Activated naive CD8-positive, alpha-beta T cell treated with anti-CD3 and anti-CD28 coated beads, Interleukin-2, amount 10 ng/mL, durations not matched to agents 7 days and 5 days (primary cell): ENCODE measurements at places on chromosomes 16 and 17. TPM values are rescaled to one million over a fixed set of nuclear protein-coding genes. Genes with fewer than 3 reads are reported as not detected.
A peak's percentile ranks its signal among the peaks of the same experiment; 100 is the strongest.

KRT33A gene
- total RNA-seq, result not detected

DNA sequence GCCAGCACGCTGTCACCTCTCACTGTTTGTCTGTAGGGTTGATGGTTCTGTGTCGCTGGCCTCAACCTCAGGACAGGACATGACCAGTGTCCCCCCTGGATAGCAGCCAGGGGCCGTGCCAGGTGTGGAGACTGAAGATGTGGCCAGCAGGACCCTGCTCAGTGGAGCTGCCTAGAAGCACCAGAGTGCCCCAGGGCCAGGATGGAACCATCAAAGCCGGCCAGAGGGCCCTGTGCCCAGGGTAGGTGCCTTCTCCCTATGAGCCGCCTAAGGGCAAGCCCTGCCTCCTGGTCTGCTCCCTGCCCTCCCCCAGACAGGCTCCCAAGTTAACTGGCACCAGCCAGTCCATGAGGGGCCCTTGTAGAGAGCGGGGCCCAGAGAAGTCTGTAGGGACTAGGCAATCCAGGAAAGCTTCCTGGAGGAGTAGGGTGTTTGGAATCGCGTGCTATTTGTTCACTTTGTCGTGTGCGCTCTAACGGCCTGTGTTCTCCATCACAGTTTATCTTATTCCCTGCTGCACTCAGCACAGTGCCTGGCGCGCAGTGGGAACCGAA, 546 bp upstream of the NDUFB10 start:
- no peaks in the 10 kb centered on the region for H3K27me3 ChIP-seq
- peak overlapping the region; percentile 97 for H3K4me3 ChIP-seq
- DNase-seq, result no peak
- peak overlapping the region; percentile 96 for H3K27ac ChIP-seq

DNA sequence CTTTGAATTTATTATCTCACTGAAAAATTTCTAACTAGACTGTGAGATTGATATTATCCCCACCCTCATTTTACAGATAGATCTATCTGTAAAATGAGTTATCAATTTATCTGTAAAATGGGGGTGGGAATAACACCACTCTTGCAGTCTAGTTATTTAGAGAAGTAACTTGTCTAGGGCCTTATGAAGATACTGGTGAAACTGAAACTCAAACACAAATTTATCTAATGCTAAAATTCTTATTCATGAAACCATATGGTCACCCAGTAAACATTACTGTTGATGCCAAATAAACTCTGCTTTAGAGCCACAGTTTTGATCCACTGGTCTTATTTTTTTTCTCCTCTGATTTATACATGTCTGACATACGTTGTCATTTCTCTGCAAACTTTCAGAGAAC, 52.1 kb upstream of the SMIM36 start:
- H3K4me1 ChIP-seq, result peaks cover 6% of the 10 kb centered on the region
- H3K4me3 ChIP-seq, result no peak overlapping the region
- DNase-seq, result no peak
- H3K27ac ChIP-seq, result no peak overlapping the region

- no peak for DNase-seq
- no peak overlapping the region for H3K4me3 ChIP-seq
- H3K36me3 ChIP-seq, result peaks cover 5% of the 10 kb centered on the region
- H3K27ac ChIP-seq, result peak overlapping the region; percentile 87
- peaks cover 27% of the 10 kb centered on the region for H3K4me1 ChIP-seq
These were observed 18.4 kb downstream of the PLCG2 start for GRCh38 chr16:81797443-81797842.

DNA sequence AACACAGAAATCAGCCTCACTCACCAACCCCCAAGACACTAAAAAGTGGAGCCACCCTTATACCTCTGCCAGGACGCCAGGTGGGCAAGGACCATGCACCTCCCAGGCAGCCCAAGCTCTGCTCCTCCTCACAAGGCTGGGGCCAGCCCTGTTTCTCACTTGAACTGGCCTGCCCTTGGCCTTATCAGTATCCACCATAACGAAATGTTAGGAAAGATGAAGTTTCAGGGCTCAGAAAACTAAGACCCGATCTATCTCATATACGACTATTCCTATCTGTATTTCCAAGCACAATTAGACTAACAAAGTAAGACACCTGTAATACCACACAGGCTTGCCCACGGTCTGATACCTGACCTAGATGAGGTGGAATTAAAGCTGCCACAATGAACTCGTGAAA, 6.9 kb downstream of the FBXO31 start:
- peaks cover 11% of the 10 kb centered on the region for H3K36me3 ChIP-seq
- no peak overlapping the region for H3K4me3 ChIP-seq
- H3K27ac ChIP-seq, result no peak overlapping the region

DNA sequence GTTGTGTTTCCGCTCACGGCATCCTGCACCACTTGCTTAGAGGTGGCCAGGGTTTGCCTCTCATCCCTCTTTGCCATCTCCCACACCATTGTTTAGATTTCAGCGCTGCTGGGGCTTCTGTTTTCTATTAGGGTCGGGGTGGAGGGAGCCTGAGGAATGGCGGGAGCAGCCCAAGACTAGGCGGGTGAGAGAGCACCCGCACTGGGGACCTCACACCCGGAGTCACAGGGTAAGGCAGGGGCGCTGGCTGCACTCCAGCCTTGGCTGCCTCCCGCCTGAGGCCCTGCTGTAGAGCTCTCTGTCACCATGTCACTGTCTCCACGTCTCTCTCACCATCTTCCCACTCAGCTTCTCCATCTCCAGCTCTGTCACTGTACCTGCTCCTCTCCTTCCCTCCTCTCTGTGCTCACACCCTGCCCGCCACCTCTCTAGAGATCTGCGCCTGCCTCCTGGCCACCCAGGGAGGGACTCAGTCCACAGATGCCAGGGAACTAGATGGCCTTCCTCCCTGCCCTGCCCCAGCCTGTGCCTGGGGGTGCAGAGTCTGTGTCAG, 32.8 kb upstream of the ABCC3 start:
- no peaks in the 10 kb centered on the region for H3K36me3 ChIP-seq
- DNase-seq, result no peak
- peaks cover 18% of the 10 kb centered on the region for H3K27me3 ChIP-seq

- H3K27me3 ChIP-seq, result no peaks in the 10 kb centered on the region
- H3K4me1 ChIP-seq, result peaks cover 53% of the 10 kb centered on the region
- peak overlapping the region; percentile 67 for H3K27ac ChIP-seq
- H3K36me3 ChIP-seq, result peaks cover 16% of the 10 kb centered on the region
These were observed 24.0 kb downstream of the PRKCB start for GRCh38 chr16:23859713-23860269.

TP53TG3B gene
- not detected for total RNA-seq

DNA sequence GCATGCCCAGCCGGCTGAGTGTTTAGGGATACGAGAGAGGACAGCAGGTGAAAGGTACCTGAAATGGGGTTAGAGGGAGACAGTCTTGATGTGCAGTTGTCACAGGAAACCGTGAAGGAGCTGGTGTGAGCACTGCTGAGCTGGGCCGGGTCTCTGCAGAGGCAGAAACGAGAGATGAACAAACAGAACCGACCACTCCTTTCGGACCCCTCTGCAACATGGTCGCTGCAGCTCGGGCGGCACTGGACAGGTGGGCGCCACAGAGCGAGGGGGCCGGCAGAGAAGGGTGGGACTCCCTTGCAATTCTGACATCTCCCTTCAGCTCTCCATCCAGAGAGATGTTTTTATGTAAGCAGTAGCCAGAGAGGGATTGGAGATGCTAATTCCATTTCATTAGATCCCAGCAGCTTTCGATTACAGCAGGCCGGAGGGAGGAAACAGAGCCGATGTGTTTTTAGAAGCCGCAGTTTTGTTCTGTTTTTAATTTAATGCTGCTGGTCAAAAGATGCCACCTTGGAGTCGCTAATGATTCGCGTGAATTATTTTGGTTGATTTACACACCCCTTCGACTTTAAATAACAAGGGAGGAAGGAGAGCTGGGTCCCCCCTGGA, 86.3 kb upstream of the RPL38 start:
- H3K4me1 ChIP-seq, result no peaks in the 10 kb centered on the region
- no peak overlapping the region for H3K4me3 ChIP-seq
- no peak for DNase-seq
- H3K36me3 ChIP-seq, result no peaks in the 10 kb centered on the region
- H3K27ac ChIP-seq, result no peak overlapping the region
- peaks cover 19% of the 10 kb centered on the region for H3K27me3 ChIP-seq

GRCh38 chr17:68197997-68198930, 49.6 kb upstream of the AMZ2 start:
- H3K4me3 ChIP-seq, result peak overlapping the region; percentile 55
- H3K4me1 ChIP-seq, result peaks cover 18% of the 10 kb centered on the region
- H3K36me3 ChIP-seq, result no peaks in the 10 kb centered on the region
- no peak overlapping the region for H3K27ac ChIP-seq
- peaks cover 73% of the 10 kb centered on the region for H3K27me3 ChIP-seq

CD300LB gene
- not detected for total RNA-seq

GRCh38 chr16:4935241-4935855, 1.6 kb downstream of the PPL start:
- H3K27me3 ChIP-seq, result peaks cover 38% of the 10 kb centered on the region
- no peak for DNase-seq
- no peaks in the 10 kb centered on the region for H3K36me3 ChIP-seq
- H3K4me1 ChIP-seq, result peaks cover 3% of the 10 kb centered on the region

DNA sequence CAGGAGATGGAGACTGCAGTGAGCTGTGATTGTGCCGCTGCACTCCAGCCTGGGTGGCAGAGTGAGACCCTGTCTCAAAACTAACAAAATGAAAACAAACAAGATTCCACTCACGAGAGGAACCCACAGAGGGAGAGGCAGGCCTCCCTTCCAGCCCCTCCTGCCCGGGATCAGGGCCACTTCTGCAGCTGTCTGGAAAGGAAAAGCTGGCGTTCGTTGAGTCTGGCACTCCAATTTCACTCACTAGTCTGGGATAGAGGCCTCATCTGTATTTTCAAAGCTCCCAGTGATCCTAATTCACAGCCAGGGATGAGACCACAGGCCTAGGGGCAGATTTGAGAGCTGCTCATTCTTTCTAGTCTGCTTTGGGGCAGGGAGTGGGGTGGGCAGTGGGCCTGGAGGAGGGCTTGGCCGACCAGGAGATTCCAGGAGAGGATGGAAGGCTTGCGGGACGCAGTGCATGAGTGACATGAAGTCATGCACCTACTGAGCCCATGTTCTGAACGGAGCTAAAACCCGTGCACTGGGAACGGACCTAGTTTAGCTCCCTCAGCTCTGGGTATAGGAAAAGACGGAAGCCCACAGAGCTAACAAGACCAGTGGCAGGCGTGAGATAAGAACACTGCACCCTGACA, 54.0 kb downstream of the COTL1 start:
- H3K36me3 ChIP-seq, result peaks cover 49% of the 10 kb centered on the region
- no peak overlapping the region for H3K4me3 ChIP-seq
- no peak overlapping the region for H3K27ac ChIP-seq
- H3K4me1 ChIP-seq, result peaks cover 20% of the 10 kb centered on the region

- DNase-seq, result no peak
- no peaks in the 10 kb centered on the region for H3K36me3 ChIP-seq
- H3K4me1 ChIP-seq, result peaks cover 2% of the 10 kb centered on the region
- no peak overlapping the region for H3K4me3 ChIP-seq
These were observed 32.0 kb downstream of the PIMREG start for GRCh38 chr17:6476076-6476809.

DNA sequence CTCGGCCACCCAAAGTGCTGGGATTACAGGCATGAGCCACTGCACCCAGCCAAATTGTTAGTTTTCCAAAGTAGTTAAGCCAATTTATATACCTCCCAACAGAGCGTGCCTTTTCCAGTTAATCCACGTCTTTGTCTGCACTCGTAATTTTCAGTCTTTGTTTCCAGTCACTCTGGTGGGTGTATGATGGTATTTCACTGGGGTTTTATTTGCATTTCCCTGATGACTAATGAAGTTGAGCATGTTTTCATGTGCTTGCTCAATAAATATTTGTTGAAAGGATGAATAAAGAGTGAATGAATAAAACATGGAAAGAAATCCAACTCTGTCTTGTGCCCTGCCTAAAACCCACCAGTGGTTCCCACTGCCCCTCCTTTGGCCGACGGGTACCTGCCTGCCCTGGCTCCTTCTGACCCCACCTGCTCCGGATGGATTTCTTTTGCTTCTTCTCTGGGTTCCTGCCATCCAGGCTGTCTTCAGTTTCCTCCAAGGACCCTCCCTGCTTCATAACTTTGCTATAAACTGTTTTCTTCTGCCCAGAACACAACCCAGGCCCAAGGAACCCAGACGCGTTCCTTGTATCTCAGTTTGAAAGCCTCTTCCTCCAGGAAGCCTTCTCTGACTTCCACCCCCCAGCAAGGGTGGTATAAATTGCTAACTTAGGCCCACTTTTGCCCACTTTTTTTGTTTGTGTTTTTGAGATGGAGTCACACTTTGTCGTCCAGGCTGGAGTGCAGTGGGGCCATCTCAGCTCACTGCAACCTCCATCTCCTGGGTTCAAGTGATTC, 3.0 kb upstream of the ABCC1 start:
- no peaks in the 10 kb centered on the region for H3K27me3 ChIP-seq
- peaks cover 8% of the 10 kb centered on the region for H3K36me3 ChIP-seq
- peaks cover 31% of the 10 kb centered on the region for H3K4me1 ChIP-seq
- H3K4me3 ChIP-seq, result no peak overlapping the region
- DNase-seq, result no peak

- no peak overlapping the region for H3K27ac ChIP-seq
- no peaks in the 10 kb centered on the region for H3K27me3 ChIP-seq
- peaks cover 2% of the 10 kb centered on the region for H3K36me3 ChIP-seq
- H3K4me3 ChIP-seq, result no peak overlapping the region
- no peak for DNase-seq
- H3K4me1 ChIP-seq, result peaks cover 5% of the 10 kb centered on the region
These were observed 17.9 kb downstream of the SNX29 start for GRCh38 chr16:11994143-11995119.

SLX4 gene
- total RNA-seq, result 16.9 TPM

DNA sequence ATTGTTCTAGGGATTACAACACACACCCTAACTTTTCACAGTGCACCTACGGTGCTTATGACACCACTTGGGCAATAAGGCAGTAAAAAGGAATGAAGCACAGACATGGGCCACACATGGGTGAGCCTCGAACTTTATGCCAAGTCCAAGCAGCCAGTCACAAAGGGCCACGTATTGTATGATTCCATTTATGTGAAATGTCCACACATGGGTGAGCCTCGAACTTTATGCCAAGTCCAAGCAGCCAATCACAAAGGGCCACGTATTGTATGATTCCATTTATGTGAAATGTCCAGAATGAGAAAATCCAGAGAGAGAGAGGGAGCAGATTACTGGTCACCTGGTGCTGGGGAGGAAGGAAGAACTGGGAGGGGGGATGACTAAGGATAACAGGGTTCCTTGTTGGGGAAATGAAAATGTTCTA, 22.2 kb downstream of the RMI2 start:
- no peak overlapping the region for H3K27ac ChIP-seq
- H3K4me3 ChIP-seq, result no peak overlapping the region
- peaks cover 31% of the 10 kb centered on the region for H3K4me1 ChIP-seq
- peaks cover 5% of the 10 kb centered on the region for H3K36me3 ChIP-seq

CBX8 gene
- total RNA-seq, result 4.9 TPM

C17orf100 gene
- 2.0 TPM for total RNA-seq

DNA sequence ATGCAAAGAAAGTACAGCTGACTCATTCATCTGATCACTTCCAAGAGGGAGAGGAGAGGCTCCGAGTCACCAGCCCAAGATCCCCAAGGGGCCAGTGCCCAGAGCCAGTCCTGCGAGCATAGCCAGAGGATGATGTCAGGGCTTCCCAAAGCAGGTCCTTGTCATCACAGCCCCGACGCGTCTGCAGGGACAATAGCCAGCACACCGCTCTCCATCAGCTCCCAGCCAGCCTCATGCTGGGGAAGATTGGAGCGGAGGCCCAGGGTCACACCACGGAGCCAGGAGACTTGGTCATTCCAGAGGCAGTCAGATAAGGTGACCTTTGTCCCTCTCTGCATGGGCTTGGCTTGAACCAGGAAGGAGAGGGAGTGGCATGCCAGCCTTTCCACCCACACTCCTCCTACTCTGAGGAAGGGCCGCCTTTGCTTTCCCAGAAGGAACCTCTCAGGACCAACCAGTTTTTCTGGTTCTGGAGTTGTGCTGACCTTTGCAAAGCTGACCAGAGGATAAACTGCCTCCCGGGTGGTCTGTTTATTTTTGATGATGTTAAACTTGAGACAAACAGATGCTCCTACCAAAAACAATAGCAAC, 58.3 kb upstream of the ARHGAP44 start:
- no peak overlapping the region for H3K27ac ChIP-seq
- H3K4me3 ChIP-seq, result no peak overlapping the region
- no peaks in the 10 kb centered on the region for H3K27me3 ChIP-seq
- DNase-seq, result no peak
- no peaks in the 10 kb centered on the region for H3K36me3 ChIP-seq
